ENCODE measurements at places on chromosomes 6 and 20.

- no peak for DNase-seq
Measured at GRCh38 chr6:6886171-6886885, 221.4 kb upstream of the RREB1 start.

DNA sequence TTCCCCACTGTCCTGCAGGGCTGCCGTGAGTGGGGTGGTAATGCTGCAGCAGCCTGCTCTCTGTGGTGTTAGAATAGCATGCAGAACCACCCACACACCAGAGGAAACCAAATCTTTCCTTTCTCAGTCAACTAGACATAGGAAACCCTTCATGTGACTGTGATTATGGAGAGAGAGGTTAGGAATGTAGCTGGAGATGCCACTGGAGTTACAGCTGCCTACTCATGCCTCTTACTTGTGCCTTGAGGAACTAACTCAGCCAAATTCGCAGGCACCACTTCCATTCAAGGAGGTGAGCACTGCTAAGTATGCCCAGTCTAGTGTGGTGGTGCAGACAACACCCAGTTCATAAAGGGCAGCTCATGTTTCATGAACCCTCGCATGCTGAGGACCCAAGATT, 27.4 kb downstream of the MUC22 start:
- DNase-seq, result no peak

DNA sequence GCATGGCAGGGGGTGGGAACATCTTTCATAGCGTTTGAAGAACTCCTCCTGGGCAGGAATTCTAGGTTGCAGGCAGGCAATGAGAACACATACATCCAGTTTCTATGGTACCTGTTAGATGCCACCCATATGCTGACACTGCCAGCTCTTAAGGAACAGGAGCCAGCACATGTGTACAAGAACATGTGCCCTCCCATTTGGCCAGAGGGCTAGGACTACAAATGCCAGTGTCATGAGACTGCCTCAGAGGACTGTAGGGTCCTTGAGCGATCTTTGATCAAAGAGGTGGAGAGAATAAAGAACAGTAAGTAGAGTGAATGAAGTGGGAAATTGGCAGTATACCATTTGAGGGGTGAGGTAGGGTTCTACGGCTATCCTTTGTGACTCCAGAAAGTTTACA, 45.8 kb downstream of the GCLC start:
- DNase-seq, result no peak

- DNase-seq, result no peak
Measured at GRCh38 chr6:167559675-167560479, 235.0 kb downstream of the TTLL2 start.

DNA sequence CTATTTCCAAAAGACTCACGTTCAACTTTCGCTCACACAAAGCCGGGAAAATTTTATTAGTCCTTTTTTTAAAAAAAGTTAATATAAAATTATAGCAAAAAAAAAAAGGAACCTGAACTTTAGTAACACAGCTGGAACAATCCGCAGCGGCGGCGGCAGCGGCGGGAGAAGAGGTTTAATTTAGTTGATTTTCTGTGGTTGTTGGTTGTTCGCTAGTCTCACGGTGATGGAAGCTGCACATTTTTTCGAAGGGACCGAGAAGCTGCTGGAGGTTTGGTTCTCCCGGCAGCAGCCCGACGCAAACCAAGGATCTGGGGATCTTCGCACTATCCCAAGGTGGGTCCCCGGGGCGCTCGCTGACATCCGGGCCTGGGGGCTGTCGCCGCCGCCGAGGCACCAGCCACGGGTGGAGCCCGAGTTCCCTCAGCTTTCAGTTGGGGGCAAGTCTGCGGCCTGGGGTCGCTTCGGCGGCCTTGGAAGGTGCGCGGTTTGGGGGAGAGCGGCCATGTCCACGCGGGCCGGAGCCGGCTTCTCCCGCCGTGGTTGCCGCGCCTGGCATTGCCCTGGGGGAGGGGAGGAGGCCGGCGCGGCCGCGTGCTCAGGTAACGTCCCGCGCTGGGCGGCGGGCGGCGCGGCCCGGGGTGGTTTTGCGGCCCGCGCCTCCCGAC, 429 bp downstream of the AMD1 start:
- DNase-seq, result no peak

DNA sequence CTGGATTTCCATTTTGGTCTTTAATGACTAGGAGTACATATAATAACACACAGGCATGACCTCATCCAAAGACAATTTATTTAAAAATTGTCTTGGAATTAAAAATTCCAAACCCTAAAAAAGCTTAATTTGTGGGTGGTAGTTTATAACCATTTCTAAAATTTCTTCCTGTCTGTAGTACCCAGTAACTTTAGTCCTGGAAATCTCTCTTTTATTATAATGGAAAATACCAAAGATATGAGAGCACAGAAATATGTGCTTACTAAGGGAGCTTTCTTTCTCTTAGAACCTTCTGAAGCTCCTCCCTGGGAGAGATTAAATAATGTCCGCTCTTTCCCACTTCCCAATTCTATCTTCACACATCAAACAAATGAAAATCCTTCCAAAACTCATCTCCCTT, 70.5 kb upstream of the PRL start:
- DNase-seq, result no peak

GRCh38 chr6:147447835-147448611, 60.5 kb upstream of the SAMD5 start:
- no peak for DNase-seq

Data from esophagus squamous epithelium (tissue), 5 donors.